ENCODE measurements at places on chromosomes 2 and 18.

DNA sequence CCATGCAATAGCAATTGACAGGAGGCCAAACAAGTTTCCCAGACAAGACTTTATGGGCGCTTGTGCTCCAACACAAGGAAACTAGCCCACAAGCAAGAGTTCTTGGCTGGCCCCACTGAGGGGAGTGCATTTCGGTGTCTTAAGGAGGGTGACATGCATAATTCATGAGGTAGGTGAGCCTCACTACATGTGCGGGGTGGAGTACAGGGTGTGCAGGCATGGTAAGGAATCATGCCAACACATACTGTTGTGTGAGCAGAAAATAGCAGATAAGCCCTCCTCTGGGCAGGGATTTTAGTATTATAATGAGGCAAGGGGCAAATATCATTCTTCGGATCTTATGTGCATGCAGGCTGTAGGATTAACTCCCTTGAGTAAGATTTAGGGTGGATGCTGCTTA is 78.7 kb upstream of the SLC1A4 start:
- no peaks in the 10 kb centered on the region for H3K36me3 ChIP-seq
- peaks cover 15% of the 10 kb centered on the region for H3K4me1 ChIP-seq
- no peak overlapping the region for H3K27ac ChIP-seq
- H3K4me3 ChIP-seq: no peak overlapping the region

GRCh38 chr2:34423301-34423700 is 824.2 kb upstream of the FAM98A start:
- no peak overlapping the region for H3K4me3 ChIP-seq
- DNase-seq: no peak
- no peaks in the 10 kb centered on the region for H3K36me3 ChIP-seq
- H3K4me1 ChIP-seq: no peaks in the 10 kb centered on the region
- H3K27ac ChIP-seq: no peak overlapping the region
- no peaks in the 10 kb centered on the region for H3K27me3 ChIP-seq

GRCh38 chr2:227789803-227790202 is 23.8 kb upstream of the CCL20 start:
- no peaks in the 10 kb centered on the region for H3K36me3 ChIP-seq
- DNase-seq: no peak
- no peaks in the 10 kb centered on the region for H3K4me1 ChIP-seq
- no peak overlapping the region for H3K27ac ChIP-seq

DNA sequence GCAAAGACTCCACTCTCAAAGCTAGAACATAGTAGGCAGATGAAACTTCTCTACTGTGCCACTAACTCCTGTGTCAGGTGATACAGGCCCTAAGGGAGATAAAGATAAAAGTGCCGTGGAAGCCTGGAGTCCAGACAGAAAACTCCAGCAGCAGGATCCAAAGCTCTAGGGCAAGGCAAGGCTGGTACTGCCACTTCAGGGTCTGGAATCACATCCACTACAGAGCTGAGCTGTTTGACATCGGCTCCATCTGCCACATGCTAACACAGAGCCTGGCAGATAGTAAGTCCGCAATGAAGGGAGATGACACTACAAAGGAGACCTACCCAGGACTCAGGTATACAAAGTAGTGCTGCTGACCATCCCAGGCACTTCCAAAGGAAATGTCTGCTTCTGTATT is 34.4 kb downstream of the EPG5 start:
- DNase-seq: no peak
- H3K36me3 ChIP-seq: peaks cover 82% of the 10 kb centered on the region
- no peaks in the 10 kb centered on the region for H3K4me1 ChIP-seq
- H3K4me3 ChIP-seq: no peak overlapping the region

Measured in suprapubic skin (tissue), 4 donors.